Immature natural killer cell (primary cell): ENCODE measurements at places on chromosomes 7 and 10. TPM values are rescaled to one million over a fixed set of nuclear protein-coding genes. Genes with fewer than 3 reads are reported as not detected.

The CPA1 gene
- polyA plus RNA-seq = not detected

The HOXA11 gene
- not detected for polyA plus RNA-seq

The ZNF503 gene
- 0.05 TPM for polyA plus RNA-seq

The FAM24B gene
- polyA plus RNA-seq = 13.3 TPM

The MLXIPL gene
- not detected for polyA plus RNA-seq
